ENCODE measurements at places on chromosomes 6 and 20.

DNA sequence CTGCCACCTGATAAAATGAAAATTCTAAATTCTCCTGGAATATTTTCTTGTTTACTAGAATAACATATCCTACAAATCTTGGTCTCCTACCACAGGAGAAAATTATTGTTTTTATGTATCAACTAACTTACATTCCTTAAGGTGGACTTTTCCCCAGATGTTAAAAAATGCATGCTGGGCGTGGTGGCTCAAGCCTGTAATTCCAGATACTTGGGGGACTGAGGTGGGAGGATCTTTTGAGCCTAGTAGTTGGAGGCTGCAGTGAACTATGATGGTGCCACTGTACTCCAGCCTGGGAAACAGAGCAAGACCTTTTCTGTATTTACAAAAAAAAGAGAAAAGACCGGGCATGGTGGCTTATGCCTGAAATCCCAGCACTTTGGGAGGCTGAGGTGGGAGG, 27.9 kb upstream of the TFAP2C start:
- no peak for DNase-seq

DNA sequence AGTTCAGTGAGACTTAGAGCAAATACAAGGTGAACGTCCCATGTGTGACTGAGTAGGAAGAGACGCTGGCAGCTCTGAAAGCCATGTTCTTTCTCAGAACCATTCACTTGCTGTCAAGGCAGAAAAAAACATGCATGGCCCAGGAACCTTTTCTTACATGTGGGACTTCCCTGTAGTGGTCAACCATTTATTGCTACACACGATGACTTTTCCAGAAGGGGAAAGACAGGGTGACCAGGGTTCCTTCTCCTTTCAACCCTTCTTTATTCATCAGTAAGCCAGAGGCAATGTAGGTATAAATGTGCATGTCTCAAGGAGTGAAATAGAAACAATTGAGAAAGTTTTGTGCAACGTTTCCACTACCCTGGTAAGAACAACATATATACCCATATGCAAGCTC, 189.0 kb downstream of the NFATC2 start:
- no peak for DNase-seq

DNA sequence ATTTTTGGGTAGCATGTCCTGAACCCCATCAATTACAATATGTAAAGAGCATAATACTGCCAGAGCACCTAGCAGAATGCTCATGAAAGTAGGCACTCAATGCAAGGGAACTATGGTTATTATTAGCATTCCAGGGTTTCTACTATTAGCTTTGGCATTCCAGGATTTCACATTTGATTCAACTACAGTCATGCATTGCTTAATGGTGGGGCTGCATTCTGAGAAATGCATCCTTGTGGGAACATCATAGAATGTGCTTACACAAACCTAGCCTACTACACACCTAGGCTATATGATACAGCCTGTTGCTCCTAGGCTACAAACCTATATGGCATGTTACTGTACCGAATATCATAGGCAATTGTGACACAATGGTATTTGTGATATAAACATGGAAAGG, 247.8 kb downstream of the CD83 start:
- DNase-seq = no peak

- DNase-seq = no peak
Observed at GRCh38 chr20:31758521-31758920, 19.4 kb downstream of the TPX2 start.

DNA sequence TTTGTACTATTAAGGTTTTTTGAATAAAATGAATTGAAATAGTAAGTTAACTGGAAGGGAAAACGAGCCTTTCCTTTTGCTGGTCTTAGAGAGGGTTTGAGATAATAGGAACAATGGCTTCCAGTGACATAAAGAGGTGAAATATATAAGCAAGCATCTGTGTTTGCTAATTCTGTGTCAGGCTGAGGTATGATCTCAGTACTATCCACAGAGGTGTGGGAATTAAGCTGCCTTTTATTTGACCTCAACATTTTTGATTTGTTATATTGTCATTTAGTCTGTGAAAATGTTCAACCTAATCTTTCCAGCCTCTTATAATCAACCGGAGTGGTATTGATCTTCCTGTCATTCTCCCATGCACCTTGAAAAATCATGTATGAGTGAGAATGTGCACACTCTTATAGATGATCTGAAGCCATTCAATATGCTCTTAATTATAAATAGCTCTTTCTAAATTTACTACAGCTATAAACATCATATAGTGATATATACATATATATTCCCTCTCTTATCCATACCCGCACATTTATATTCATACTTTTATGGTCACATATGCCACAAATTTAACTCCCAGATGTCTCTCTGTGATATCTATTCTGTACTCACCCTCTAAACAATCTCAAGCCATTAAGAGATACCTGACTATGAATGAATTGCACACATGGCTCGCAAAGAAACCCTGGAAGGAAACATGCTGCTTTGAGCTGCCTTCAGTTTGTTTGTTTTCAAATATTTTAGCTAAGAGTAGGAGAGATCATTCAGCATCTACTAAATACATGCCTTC, 754.7 kb upstream of the NRSN1 start:
- DNase-seq = no peak

DNA sequence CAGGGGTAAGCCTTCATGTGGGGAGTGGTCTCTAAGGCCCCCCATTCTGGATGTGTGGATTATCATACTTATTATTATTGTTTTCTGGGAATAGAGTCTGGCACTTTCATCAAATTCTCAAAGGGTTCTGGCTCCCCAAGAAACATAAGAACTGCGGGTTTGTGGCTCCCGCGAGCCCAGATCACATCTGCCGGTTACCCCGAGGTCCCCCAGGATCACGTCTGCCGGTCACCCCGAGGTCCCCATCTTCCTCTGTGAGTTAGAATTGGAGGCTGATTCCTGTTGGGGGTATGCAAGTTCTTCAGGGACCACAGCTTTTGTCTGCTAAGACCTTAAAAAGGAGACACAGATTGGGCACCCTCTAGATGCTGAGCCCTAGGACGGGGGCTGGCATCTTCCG, 116.7 kb upstream of the FRMD1 start:
- DNase-seq = no peak

GRCh38 chr6:81594501-81594900, 158.0 kb downstream of the TENT5A start:
- DNase-seq = no peak

Measured in CD4-positive, alpha-beta T cell treated with Interleukin-4 for 1 hour (primary cell).